ENCODE measurements at places on chromosomes 16 and 17.

- DNase-seq = no peak
Measured at GRCh38 chr16:75147968-75148310, 385 bp upstream of the ZFP1 start.

DNA sequence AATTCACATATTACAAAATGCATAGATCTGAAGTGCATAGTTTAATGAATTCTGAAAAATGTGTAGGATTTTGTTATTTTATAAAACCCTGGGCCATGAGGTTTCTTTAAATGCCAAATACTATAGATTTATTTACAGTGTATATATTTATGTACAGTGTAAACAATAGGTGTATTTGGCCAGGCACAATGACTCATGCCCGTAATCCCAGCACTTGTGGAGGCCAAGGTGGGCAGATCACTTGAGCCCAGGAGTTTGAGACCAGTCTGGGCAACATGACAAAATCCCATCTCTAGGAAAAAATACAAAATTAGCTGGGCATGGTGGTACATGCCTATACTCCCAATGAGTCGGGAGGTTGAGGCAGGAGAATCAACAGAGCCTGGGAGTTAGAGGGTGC is 249.4 kb downstream of the PRKCA start:
- DNase-seq = no peak

DNA sequence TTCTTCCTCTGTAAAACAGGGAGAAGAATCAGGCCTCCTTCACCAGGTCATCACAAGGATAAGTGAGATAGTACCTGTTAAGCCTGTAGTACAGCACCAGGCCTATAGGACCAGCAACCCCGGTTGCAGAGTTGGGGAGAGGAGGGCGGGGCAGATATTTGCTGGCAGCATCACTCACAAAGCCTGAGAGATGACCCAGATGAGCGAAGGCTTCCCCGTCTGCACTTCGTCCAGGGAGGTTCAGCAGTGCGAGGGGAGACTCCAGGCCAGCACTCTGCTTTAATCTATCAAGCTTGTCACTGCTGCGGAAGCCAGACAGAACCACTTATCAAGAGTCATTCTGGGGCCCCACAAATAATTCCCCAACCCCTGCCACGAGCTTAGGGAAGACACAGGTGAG is 15.8 kb upstream of the RBBP6 start:
- no peak for DNase-seq

- no peak for DNase-seq
Measured at GRCh38 chr16:65961476-65962143, 404.9 kb upstream of the CDH5 start.
